ENCODE measurements at places on chromosomes 4 and X.

DNA sequence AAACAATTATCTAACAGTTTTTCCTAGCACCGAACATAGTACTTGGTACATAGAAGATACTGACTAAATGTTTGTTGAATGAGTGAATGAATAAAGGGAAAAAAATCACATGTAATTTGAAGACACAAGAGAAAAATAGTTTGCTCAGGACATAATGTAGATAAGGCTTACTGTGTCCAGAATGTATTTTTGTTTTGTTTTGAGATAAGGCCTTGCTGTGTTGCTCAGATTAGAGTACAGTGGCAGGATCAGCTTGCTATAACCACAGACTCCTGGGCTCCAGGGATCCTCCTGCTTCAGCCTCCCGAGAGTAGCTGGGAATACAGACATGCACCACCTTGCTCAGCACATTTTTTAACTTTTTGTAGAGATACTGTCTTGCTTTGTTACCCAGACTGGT, 6.5 kb downstream of the FAM199X start:
- peak; percentile 22 for DNase-seq

- DNase-seq = no peak
Observed at GRCh38 chr4:89215736-89216135, 91.9 kb downstream of the GPRIN3 start.

DNA sequence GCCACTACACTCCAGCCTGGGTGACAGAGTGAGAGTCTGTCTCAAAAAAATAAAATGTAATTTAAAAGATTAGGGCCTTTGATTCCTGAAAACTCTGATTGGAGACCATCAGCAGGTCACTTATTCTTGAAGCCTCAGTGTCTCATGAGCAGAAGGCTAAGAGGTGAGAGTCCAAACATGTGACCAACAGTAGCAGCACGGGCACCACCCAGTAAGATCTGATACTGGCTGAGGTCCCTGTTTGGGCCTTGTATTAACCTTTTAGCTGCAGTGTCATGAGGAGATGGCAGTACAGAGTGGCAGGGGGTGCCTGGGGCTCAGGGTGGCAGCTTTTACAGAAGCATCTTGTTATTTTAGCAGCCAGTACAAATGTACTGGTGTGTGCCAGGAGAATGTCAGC, 89.3 kb downstream of the FHDC1 start:
- DNase-seq = no peak

DNA sequence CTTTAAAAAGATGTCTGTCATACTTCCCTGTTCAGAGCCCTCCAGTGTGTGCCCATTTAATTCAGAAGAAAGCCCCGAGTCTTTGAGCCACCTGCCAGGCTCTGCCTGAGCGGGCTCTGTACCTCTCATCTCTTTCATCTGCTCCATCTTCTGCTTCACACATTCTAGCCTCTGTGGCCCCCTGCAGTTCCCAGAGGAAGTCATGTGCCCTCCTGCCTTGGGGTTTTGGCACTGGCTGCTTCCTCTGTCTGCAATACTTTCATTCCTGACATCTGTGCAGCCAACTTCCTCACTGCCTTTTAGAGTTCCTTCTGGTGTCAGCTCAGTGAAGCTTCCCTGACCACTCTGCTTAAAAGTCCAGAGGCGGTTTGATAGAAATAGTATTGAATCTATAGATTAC, 6.2 kb upstream of the STK32B start:
- DNase-seq = peak; percentile 20

DNA sequence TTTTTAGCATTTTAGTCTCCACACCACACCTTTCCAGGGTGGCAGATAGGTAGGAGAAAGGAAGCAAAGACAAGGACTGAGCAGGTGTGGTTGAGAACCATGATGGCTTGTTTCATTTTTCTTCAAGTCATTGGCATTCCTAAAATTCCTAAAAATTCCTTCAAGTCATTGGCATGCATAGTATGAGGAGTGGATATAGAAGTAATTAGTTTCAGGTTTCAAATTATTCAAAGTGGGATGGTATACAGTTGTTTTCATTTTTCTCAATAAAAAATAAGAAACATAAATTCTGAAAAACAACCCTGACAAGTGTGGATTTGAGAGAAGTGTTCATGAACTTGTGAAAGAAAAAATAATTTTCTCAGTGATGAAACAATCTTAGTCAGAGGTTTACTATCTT, 22.3 kb upstream of the HERC3 start:
- no peak for DNase-seq

DNA sequence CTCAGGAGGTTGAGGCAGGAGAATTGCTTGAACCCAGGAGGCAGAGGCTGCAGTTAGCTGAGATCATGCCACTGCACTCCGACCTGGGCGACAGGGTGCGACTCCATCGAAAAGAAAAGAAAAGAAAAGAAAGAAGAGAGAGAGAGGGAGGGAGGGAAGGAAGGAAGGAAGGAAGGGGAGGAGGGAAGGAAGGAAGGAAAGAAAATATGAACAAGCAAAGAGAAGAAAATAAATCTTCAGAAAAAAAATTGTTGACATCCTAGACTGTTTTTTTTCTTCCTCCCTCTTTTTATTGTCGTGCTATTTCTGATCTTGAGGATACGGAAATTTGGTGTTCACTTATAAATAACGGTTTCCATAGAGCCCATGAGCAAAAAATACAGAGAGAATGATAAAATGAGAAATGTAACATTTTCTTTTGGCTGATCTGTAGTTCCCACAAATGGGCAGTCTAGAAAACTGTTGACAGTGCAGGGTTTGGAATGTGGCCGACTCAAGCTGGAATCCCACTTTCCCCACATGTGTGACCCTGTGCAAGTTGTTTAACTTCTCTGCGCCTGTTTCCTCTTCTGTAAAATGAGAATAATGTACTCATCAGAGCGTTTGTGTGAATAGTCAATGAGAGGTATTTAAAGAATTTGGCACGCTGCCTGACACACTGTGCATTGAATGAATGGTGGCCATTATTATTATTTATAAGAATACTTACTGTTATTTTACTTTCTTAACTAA, 19.4 kb downstream of the SORBS2 start:
- DNase-seq = peak; percentile 99

DNA sequence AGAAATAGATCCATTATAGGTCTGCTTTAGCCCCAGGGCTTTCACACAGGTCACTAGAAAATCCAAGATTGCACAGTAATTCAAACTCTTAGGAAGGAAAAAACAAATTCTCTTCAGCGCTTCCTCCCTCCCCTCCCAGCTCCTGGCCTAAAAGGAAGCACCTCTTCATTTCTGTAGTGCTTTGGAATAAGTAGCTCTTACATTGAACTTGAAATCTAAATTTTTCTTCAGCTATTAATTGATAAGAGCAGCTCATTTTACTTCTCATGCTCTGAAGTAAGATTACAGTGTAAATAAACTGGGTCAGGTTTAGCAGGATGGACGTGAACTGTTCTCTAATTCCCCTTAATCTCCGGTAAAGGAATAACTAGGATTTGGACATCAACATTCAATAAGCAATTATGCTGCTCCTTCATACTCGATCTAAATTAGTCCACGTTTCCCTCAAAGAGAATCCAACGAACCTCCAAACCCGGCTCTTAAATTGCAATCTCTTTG, 10.9 kb upstream of the SEL1L3 start:
- DNase-seq = no peak

- no peak for DNase-seq
Observed at GRCh38 chr4:71648448-71648847, 135.4 kb downstream of the GC start.

DNA sequence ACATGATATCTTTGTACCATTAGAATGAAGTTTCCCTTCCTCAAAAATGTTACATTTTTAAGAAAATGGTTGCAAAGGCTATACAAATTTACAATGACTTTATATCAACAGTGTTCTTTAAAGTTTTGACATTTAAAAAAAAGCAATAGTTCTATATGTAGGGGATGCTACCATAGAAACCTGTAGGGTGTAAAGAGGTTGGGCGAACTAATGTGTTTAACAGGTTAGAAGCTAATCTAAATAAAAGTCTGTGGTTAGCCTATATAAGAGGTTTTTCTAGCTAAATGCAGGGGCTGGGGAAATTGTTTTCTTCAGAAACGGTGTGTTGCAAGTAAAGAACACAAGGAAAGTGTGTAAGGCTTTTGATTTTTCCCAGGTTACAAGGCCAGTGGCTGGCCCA, 73.3 kb downstream of the GBA3 start:
- DNase-seq = no peak

GRCh38 chr4:22988526-22988925, 295.8 kb downstream of the GBA3 start:
- no peak for DNase-seq

- DNase-seq = peak; percentile 49
Observed at GRCh38 chr4:33063241-33063640, 2343.1 kb downstream of the PCDH7 start.

- DNase-seq = no peak
Observed at GRCh38 chr4:180532691-180533090, 1710.5 kb upstream of the TENM3 start.

- no peak for DNase-seq
Observed at GRCh38 chrX:68754406-68754805, 74.4 kb upstream of the EFNB1 start.

DNA sequence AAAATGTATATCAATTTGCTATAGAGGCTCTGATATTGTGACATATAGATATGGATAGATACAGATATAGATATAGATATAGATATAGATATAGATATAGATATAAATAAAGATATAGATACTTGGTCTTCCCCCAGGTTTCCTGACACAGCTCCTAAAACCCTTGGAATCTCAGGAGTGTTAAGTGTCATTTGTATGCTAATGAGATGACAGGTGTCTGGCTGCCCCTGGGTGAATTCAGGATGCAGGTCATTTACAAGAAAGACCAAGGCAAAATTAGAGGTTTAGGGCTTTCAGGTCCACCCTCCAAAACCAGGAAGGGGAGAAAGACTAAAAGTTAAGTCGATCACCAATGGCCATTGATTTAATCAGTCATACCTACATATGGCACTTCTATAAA, 1034.8 kb downstream of the PDHA2 start:
- no peak for DNase-seq

- DNase-seq = no peak
Observed at GRCh38 chr4:155952501-155952901, 1.2 kb downstream of the CTSO start.

DNA sequence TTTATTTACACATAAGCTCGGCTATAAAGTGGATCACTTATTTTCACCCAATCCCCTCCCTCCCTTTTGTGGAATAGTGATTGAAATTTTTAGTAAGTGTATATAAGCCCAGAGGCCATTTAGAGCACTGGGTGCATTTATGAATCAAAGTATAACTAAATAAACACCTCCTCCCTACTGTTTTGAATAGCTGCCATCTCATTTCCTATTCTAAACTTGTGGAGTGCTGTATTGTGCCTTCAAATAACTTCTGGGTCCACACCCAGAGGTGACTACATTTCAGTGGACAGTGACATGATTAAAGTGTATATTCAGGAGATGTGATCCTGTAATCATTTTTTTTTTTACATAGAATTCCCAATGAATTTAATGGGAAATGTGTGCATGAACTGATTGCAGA, 104.9 kb downstream of the TEX13C start:
- DNase-seq = no peak

GRCh38 chr4:1567808-1568581, 116.1 kb downstream of the FAM53A start:
- DNase-seq = no peak

DNA sequence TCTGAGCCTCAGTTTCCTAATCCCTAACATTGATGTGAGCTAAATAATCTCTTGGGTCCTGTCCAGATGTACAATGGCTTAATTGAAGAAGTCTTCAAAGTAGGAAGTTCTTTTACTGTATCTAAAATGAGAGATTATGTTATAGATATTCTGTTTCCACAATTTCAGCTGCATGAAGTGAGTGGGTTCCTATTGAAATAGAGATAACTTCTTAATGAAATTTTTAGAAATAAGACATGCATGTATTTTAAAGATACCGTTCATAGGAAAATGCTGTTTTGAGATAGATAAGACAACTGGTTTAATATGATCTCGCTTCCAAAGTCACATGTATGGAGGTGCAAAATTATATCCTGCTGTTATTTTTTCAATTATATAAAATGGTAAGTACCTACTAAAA, 71.9 kb downstream of the CLDN22 start:
- no peak for DNase-seq

DNA sequence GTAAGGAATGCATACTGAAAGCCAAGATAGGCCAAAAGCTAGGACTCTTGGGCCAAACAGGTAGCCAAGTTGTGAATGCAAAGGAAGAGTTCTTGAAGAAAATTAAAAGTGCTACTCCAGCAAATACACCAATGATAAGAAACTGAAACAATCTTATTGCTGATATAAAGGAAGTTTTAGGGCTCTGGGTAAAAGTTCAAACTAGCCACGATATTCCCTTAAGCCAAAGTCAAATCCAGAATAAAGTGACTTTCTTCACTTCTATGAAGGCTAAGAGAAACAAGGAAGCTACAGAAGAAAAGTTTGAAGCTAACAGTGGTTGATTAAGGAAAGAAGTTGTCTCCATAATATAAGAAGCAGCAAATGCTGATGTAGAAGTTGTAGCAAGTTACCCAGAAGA, 397.6 kb downstream of the PACRGL start:
- DNase-seq = no peak

DNA sequence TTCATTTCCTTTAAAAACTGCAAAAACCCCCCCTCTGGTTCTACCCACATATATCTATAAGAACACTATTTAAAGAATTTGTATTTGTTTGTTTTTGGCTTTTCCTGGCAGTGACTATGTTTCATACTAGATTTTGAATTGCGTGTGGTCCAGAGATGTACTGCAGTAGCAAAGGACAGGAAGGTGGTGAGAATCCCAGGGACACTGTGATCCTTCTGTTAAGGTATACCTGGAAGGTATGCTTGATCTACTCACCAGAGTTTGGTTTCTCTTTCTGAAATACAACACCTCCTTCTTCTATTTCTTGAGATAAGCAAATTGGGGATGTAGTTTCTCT, 129.6 kb upstream of the RASGEF1B start:
- no peak for DNase-seq

DNA sequence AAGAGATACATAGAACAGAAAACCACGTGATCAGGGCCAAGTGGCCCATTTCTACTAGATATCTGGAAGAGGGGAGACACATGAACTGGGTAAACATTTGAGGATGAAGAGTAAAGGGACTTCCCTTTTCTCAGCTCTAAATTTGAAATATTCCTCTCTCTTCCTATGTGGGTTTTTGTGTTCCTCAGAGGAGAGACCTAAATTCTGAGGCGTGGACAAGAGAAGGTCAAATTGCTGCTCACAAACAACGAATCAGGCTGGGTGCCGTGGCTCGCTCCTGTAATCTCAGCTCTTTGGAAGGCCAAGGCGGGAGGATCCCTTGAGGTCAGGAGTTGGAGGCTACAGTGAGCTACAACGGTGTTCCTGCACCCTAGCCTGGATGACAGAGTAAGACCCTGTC, 216.0 kb downstream of the PTTG2 start:
- no peak for DNase-seq

- DNase-seq = no peak
Observed at GRCh38 chr4:2534904-2535375, 1.5 kb upstream of the FAM193A start.
